Activated naive CD8-positive, alpha-beta T cell treated with anti-CD3 and anti-CD28 coated beads, Interleukin-2, amount 10 ng/mL, durations not matched to agents 7 days and 5 days (primary cell): ENCODE measurements at places on chromosomes 1 and 21.

GRCh38 chr21:29155118-29155932 is 24.9 kb downstream of the MAP3K7CL start:
- DNase-seq: no peak

GRCh38 chr1:220691053-220691684 is 1.0 kb downstream of the C1orf115 start:
- no peak for DNase-seq

GRCh38 chr1:15272782-15273127 is 25.7 kb downstream of the FHAD1 start:
- DNase-seq: no peak

DNA sequence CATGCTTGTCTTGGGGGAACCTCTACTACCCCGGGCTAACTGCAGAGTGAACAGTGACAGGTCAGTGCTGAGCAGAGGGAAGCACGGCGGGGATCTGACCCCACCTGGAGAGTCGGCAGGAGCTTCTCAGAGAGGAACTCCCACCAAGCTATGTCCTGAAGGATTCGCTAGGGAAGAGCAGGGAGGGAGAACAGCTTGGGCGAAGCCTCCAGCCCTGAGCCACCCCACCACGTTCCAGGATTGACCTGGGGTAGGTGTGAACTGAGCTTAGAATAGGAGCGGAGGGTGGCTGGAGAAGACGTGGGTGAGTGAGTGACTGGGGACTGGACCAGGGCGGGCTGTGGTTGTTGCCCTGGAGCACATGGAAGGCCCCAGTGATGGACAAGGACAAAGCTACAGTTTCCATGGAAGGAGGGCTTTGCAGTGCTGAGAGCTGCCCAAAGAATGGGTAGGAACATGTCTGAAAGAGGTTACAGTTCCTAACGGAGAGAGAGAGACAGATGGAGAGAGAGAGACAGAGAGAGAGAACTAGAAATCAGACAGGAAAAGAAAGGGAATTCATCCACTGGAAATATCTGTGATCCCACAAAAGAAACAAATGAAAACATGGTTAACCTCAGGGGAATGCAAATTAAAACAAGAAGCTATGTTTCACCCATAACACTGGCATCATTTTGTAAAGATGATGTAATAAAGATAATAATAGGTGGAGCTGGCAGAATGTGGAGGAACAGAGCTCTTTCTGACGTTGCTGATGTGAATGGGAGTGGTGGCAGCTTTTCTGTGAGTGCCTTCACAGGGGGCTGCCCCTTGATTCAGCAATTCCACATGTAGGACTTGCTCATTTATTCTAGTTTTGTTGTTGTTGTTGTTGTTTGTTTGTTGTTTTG is 17.2 kb downstream of the BSND start:
- no peak for DNase-seq

DNA sequence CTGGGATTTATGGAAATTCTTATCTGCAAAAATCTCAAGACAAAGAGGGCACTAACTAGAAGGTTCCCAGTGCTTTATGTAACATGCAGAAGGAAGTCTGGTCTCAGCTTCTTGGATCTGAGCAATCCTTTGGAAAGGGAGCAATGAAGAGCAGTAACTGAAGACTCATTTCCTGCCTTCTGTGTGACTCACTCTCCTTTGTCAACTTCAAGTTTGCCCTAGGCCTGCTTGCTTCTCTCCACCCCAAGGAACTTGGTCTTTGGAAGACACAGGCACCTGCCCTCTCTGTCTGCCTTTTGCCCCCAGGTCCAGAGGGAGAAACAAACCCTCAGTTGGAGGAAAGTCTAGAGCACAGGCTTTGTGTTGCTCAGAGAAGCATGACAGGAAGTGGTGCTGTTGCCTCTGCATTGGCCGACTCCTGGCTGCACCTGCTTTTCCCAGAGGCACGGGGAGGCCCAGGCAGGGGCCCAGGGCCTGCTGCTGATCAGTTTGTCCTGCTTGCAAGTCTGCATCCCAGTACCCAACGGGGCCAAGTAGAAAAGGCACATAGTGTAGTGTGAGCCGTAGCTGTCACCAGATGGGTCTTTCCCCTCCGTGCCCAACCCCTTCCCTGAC is 137.2 kb downstream of the DHRS3 start:
- DNase-seq: peak; percentile 51
